ENCODE measurements at places on chromosomes 1 and 21. TPM values are rescaled to one million over a fixed set of nuclear protein-coding genes. Genes with fewer than 3 reads are reported as not detected.

GRCh38 chr1:202586018-202586821, 124.0 kb downstream of the SYT2 start:
- DNase-seq = peak; percentile 80

The WNT3A gene
- polyA plus RNA-seq = not detected

The KRTAP19-6 gene
- not detected for polyA plus RNA-seq

DNA sequence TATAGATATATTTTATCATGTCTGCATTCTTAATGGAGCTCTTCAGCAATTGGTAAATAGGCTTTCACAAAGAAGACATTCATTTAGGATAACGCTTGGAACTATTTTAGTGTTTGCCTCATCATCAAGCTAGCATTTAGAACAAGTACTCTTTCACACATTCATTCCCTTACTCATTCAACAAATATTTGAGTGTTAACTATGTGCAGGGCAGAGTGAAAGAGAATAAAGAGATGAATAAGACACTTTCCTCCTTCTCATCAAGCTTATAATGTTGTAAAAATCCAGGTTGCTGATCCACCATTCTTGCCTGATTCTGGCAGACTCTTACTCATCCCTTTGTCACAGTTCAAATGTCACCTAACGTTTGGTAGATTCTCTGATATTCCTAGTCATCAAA, 386.3 kb upstream of the BEND5 start:
- DNase-seq = no peak

The PCP4 gene
- polyA plus RNA-seq = 6.2 TPM

GRCh38 chr1:220685879-220686278, 4.3 kb upstream of the C1orf115 start:
- DNase-seq = no peak

DNA sequence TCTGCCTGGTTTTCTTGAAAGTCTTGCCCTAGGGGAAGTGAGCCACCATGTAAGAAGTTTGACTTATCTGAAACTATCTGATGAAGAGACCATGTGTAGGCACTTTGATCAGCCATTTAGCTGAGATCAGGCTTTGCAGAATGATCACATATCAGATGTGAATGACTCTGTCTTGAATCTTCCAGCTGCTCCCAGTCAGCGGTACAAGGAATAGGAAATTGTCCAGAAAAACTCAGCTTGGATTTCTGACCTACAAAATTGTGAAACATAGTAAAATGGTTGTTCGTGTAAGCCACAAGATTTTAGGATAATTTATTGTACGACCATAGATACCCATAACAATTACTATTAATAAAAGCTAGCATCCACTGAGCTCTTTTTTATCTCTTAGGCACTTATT, 41.9 kb upstream of the NTNG1 start:
- no peak for DNase-seq

- DNase-seq = no peak
Measured at GRCh38 chr1:31297277-31298247, 730 bp downstream of the ZCCHC17 start.

The OR2G6 gene
- not detected for polyA plus RNA-seq

DNA sequence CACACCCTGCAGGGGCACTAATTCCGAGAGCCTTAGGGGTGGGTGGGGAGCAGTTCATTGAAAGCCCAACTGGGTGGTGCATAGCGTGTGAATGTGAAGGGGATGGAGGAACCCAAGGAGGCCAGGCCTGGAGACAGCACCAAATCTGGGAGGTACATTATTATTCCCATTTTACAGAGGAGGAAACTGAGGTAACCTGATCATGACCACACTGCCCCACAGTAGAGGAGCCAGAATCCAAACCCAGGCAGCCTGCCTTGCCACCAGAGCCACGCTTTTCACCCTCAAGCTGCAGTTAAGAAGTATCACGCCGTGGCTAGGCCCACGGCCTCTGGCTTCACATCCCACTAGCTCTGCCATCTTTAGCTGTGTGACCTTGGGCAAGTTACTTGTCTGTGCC, 633 bp upstream of the BSND start:
- DNase-seq = no peak

DNA sequence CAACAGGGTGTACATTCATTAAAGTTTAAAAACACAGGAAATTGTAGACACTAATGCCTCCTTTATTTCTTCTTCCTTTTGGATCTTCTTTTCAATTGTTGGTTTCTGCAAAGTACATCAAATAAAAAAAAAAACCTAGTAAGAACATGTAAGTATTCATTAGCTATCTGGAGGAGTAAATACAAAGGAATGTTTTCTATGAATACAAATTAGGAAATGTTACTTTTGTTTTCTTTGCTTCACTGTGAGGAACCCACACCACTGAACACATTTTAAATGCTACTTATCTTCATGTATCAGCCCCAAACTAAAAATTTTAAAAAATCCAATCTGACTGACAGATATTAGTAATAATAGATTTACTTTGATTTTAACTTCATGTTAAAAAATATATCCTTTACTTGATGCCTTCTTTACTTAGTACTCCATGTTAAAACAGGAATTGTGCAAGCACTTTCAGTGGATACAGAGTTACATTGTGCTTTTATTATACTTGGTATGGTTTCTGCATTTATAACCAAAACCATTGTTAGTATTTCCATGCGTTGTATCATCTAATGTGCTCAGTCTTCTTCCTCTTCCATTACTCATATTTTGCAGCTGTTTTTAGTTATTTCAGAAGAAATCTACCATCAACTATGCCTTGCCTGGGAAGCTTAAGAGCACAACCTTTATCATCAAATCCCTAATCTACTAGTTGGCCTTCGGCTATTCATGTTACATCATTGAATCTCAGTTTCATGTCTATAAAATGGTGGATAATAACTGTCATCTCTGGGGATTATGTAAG, 236.9 kb upstream of the DPYD start:
- no peak for DNase-seq

DNA sequence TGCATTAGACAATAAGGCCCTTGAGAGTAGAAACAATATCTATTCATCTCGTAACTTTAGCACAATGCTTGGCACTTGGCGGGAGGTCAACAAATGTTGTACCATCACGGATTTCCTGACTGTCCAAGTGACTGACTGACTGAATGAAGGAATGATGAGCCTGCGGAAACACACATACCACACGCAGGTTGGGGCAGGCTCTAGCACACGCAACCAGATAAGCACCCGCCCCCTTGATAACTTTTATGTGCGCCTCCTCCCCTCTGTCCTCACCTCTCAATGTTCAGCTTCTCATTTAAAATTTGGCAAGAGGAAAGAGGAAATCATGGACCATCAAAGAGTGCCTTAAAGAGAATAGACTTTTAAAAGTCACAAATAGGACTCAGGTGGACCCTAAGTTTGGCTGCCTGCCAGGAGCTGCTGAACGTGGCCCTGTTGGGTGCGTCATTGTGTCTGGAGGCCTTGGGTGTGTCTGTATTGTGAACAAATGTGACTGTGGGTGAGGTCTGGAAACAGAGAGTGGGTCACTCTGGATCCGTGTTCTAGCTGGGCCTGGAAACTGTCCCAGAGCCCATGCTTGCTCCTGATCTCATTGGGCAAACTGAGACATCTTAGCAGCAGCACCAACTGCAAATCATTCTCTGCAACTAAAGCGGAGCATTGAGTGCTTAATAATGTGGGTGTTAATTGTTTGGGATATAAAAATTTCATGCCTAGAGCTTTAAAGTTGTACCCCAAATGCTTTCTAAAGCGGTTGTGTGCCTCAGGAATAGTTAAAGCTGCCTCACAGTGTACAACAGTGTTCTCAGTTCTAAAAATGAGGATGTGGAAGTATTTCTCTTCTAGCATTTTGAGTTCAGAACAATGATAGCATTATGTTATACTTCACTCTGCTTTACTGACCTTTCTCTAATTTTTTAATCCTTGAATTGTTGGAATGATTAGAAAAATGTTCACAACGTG, 47.6 kb upstream of the ABCG1 start:
- no peak for DNase-seq

GRCh38 chr1:214833178-214833756, 230.3 kb downstream of the CENPF start:
- no peak for DNase-seq

DNA sequence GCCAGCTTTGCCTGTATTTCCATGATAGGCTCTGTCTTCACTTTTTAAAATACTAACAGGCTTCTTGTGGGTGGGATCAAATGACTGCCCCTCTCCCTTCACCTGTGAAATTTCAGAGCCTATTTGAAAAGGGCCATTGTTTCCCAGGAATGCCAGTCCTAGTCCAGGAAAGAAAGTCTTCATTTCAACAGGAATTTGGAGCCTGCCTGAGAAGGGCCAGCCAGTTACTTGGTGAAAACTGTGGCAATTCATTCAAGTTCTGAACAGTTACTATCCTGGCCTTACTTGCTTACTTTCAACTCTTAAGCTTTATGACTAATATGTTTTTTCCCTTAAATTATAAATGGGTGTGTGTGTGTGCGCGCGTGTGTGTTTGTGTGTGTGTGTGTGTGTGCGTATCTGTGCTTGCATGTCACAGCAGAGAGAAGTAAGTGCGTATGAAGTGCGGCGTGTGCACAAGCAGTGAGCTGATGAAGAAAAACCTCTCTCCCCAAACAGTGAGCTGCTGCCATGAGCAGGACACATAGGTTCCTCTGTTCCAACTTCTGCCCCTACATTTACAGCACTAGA, 67.5 kb upstream of the RNPC3 start:
- no peak for DNase-seq

- DNase-seq = no peak
Measured at GRCh38 chr1:151001602-151002001, 5.1 kb downstream of the MINDY1 start.

- DNase-seq = no peak
Measured at GRCh38 chr1:102782144-102782543, 326.2 kb downstream of the COL11A1 start.

DNA sequence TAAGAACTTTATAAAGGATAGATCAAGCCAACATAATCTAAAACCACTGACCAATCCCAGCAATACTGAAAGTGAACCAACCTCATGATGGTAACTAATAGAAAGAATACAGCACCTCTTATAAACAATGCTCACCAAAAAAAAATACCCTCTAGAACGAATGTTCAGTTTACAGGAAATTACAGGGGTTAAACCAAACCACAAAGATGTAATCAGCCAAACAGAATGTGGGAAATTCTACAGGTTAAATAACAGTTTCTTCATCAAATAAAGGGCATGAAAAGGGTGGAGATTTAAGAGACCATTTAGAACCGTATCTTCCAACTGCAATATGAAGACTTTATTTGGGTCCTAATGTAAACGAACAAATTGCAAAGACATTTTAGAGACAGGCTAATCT, 30.4 kb downstream of the ARID4B start:
- no peak for DNase-seq

DNA sequence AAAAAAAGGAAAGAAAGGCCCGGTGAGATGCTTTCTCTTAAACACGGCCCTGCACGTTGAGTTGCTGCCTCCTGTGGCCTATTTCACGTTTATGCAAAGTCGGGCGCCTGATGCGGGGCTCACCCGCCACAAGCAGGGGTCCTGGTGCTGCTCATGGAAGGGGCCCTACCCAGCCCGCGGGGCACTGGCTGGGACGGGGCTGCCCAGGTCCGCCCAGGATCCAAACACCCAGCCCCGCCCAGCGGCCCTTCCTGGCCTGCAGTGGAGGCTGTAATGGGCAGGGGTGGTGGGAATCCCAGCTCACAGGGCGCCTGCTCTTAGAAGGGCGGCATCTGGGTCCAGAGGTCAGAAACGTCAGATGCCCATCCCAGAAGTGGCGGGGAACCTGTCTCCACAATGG, 1.6 kb downstream of the COL6A2 start:
- peak; percentile 85 for DNase-seq

GRCh38 chr1:230950404-230950803, 28.3 kb downstream of the TTC13 start:
- DNase-seq = no peak

GRCh38 chr1:169044296-169044695, 62.2 kb upstream of the ATP1B1 start:
- DNase-seq = no peak

DNA sequence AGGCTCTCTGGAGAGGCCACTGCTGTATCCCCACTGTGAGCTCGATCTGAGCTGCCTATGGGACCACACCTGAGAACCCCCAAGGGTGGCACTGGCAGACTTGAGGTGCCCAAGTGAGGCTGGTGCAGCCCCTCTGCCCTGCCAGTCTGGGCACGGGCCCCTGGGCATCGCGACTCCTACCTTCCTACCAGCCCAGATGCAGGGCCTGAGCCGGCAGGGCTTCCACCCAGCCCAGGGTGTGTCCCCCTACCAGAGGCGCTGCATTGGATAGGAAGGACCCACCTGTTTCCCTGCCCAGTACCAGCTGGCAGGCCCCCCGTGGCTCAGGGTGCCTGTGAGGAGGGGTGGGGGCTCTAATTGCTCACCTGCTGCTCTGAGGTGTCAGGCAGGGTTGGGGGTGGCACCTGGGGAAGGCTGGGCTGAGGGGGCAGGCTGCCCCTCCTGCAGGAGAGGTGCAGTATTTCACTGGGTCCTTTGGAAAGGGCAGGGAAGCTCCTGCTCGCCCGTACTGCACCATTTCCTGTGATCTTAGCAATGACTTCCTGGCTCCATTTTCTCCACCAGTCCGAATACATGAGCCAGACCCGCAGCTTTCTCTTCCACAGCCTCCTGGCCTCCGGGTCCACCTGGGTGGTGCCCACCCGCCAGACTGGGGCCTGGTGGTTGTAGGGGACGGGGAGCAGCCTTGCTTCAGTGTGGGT, 11.8 kb downstream of the TP73 start:
- peak; percentile 45 for DNase-seq

DNA sequence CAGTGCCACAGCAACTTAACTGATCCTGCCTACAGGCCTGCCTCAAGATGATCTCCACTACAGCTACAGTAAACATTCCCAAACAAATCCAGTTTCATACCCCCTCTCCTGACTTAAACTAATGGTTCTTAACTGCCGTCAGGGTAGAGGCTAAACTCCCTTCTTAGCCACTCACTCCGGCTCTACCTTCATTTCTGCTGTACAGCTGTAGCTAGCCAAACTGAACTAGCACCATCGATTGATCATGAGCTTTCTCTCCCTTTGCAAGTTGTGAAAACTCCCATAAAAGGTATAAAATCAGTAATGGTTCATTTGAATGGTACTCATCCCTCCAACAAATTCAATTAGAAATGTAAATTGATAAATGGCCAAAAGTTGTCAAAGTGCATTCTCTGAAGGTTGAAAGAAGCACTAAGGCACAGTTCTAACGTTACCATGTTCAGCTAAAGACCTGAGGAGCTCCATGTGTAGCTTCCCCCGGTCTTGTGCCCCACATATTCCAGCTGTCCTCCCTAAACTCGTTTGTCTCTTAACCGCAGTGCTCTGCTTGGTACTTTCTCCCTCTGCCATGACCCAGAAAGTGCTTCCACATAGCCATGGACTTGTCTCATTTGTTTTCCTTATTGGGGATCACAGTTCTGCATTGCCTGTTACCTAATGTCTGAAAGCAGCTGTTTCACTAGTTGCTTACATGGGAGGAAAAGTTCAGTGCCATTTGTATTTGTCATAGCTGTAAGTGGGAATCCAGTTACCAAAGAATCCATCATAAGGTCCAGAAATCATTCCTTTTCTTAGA, 49.8 kb downstream of the DHX9 start:
- DNase-seq = no peak

All from sigmoid colon (tissue), 7 donors.